Activated naive CD4-positive, alpha-beta T cell treated with anti-CD3 and anti-CD28 coated beads for 36 hours (primary cell): ENCODE measurements at places on chromosomes 6 and 20.

DNA sequence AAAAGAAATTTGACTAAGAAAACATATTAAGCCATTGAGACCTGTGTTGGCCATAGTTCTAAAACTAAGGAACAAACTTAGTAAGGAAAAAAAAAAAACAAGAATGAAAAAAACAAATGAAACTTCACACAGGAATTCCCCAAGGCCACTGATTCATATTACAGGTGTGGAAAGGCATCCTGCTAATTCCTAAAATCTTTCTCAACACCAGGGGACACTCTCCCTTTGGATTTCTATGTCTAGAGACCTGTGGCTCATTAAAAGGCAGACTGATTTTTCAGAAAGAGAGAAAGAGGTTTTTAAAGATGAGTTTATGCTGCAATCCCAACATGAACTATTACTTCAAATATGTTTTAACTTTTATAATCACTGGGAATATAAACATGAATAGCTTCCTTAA is at the start of gene OR12D1:
TSS of gene OR12D1 (plus strand) at position 341 of the 400 bp plus-strand sequence.
- DNase-seq, result no peak

DNA sequence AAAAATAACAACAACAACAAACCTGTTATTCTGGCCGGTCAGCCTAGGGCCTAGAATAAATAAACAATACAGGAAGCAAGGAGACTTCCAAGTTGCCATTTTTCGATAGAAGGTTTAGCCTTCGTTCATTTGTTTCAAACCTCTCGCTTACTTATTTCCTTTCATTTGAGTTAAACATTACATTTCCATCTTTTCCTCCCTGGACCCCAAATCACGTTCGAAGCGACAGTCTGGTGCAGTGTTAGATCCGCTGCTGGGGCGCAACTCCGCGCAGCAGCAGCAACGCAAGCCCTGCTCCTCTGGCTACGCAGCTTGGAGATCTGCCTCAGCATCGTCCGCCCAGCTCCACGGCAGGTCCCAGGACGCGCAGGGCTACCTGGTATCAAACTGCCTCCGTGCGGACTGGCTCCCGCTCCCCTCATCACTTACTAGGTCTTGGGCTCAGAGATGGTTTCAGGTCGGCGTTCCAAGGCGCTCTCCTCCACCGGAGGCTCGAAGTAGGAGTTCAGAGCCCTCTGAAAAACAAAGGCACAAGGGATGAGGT is 530 bp downstream of the TDP2 start:
- peak; percentile 49 for DNase-seq

- no peak for DNase-seq
Measured at GRCh38 chr6:40774932-40775331, 187.8 kb upstream of the LRFN2 start.

DNA sequence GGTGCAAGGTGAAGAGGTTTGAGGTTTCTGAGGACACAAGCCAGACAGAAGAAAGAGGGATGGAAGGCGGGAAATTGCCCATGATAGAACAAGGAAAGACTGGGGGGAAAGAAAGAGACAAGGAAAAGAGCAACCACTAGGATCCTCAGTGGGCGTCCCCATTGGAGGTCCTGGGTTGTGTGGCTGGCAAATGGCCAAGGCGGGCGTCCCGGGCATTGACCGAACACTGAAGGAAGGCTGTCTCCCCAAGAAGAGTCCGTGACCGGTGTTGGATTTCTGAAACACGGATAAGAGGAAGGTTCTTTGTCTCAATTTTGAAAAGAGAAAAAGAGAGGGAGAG is 746.6 kb upstream of the ADGRB3 start:
- DNase-seq, result no peak

- DNase-seq, result peak; percentile 50
Measured at GRCh38 chr6:49550492-49551077, at the start of gene C6orf141. TSS of gene C6orf141 (plus strand) at chr6:49550668. CDS start at chr6:49550793, 125 bp downstream.
